ENCODE measurements at places on chromosomes 16 and 17.

GRCh38 chr16:3088450-3088849 lies 10.6 kb downstream of the ZSCAN10 start:
- DNase-seq = no peak

DNA sequence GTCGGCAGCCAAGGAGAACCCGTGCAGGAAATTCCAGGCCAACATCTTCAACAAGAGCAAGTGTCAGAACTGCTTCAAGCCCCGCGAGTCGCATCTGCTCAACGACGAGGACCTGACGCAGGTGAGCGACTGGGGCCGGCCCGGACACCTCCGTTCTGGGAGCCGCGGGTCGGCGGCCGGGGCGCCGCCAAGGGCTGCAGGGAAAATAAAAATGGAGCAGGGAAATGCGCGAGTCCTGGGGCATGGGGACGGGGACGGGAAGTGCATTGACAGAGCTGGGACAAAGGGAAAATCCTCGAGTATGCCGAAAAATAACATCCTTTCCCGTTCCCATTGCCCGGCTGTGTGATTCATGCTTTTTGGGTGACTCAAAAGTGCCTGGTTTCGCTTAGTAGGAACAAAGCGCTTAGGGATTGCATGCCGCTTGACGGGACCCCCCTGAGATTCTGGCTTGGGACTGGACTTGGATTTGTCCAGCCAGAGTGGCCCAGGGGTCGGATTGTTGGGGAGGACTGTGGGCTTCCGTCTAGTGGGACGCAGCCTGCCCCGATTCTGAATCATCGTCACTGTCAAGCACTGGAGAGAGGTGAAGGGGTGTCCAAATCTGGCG lies 699 bp downstream of the MPRIP start:
- no peak for DNase-seq

DNA sequence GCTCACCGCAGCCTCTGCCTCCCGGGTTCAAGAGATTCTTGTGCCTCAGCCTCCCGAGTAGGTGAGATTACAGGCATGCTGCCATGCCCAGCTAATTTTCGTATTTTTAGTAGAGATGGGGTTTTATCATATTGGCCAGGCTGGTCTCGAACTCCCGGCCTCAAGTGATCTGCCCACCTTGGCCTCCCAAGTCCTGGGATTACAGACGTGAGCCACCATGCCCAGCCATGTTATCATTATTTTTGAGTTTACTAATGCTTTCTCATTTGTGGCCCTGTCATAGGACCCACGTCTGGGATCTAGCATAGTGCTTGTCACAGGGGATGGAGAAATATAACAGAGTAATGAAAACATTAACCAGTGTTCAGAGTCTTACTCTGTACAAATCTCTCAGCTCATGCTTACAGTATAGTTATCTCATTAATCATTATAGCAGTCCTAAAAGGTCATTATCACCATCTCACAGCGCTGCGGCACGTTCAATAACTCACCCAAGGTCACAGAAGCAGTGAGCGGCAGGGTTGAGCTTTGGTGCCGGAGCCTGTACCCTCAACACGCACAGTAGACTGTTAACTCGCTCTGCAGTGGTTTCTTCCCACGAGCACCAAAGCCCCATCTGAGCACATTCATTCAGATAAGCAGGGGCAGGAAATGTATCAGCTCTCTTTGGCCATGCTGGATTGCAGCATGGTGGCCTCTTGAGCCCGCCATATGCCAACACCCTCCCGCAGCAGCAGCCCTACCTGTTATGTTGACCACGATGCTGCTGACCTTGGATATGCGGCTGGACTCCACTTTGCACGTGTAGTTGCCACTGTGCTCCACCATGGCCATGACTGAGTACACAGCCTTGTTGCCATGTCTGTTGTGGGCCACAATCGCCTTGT lies 21.4 kb downstream of the PECAM1 start:
- DNase-seq = no peak

DNA sequence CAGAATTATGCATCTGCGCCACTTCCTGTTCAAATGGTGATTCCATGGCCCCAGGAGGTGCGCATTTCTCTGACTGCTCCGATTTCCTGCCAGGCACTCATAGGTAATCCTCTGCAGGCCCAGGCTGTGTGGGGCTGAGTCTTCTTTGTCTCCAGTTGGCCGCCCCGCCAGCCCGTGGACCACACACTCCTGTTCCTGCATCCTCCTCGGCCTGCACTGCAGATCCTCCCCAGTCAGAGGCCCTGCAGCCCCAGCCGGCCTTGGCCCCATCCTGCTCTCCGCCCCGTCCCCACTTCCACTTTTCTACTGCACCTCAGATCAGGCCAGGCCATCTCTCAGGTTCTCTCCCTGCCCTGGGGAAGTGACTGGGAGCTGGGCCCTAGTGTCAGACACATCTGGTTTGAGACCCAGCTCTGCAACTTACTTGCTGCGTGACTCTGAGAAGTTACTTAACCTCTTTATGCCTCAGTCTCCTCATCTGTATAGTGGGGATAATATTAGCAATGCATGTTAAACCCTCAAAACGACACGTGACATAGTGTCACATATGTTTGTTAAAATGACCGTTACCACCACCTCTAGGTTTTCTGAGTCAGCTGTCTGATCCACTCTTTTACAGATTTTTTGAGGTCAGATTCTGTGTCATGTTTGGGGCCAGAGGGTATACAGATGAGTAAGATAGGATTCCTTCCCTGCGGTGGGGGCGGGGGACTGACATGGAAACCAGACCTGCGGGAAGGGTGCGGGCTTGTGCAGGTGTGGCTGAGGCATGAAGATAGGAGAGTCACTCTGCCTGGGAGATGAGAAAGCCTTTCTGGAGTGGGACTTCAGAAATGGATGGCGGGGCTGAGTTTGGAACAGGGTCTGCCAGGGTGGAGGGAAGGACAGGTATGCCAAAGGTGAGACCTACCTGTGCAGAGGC lies 12.8 kb downstream of the RAB11FIP4 start:
- DNase-seq = no peak

GRCh38 chr17:72719578-72720493 lies 372.7 kb downstream of the SLC39A11 start:
- no peak for DNase-seq

DNA sequence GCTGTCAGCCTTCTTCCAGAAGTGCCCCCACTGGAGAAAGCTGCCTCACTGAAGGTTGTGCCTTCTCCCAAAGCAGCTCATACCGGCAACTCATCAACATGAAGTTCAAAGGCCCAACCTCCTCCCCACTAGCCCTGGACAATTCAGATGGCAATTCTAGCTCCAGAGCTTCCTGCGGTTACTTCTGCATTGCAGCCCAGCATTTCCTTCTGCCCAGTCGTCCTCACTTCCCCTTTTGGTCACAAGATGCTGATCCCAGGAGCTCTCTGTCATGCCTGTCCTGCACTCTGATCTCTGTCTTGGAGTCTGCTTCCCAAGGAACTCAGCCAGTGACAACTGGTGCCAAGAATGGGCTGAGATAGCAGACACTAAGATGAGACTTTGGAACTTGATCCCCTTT lies 178.2 kb upstream of the SOX9 start:
- DNase-seq = no peak

DNA sequence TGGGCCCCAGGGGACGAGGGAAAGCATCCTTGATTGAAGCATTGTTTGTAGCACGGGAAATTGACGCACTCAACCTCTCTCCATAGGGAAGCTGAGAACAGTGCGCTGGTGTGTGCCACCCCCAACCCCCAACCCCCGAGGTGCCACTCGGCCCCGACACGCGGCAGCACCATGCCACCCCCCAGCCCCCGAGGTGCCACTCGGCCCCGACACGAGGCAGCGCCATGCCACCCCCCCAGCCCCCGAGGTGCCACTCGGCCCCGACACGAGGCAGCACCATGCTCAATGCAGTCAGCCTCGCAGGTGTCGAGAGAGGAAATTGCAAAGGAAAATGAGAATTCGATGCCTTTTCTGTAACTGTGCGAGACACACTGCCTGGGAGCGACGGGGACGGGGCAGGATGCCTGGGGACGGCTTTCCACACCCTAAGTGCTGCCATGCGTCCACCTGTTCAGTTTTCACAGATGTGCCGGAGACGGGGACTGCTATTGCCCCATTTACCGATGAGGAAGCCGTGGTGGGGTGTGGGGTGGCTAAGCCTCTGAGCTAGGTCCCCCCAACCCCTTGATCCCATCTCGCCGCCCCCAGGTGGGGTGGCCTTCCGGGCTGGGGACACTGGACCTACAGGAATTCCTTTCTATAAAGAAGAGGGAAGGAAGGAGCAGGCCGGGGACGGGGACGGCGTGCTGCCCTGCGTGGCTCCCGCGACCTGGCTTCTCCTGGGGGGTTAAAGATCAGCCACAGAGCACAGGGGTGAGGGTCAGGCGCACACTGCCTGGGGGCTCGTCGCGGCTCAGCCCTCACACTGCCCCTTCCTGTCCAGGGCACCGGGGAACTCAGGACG lies 9.8 kb downstream of the CBFA2T3 start:
- DNase-seq = no peak

- DNase-seq = no peak
These were observed 14.6 kb downstream of the IRX6 start for GRCh38 chr16:55338646-55339045.

DNA sequence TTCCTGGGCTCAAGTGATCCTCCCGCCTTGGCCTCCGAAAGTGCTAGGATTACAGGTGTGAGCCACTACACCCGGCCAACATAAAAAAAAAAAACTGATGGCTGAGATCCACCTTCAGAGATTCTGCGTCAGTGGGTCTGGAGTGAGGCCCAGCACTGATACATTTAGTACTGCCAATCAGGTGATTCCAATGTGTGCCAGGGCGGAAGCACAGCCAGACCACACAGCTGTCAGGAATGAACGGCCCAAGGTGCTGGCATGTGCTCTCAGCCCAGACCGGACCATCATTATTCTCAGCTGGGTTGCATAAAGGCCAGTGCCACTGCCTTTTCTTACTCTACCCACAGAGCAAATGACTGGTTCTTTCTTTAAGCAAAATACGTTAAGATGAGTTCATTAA lies 1.2 kb upstream of the BCO1 start:
- DNase-seq = no peak

GRCh38 chr16:15682105-15682570 lies 32.1 kb downstream of the NDE1 start:
- DNase-seq = no peak

DNA sequence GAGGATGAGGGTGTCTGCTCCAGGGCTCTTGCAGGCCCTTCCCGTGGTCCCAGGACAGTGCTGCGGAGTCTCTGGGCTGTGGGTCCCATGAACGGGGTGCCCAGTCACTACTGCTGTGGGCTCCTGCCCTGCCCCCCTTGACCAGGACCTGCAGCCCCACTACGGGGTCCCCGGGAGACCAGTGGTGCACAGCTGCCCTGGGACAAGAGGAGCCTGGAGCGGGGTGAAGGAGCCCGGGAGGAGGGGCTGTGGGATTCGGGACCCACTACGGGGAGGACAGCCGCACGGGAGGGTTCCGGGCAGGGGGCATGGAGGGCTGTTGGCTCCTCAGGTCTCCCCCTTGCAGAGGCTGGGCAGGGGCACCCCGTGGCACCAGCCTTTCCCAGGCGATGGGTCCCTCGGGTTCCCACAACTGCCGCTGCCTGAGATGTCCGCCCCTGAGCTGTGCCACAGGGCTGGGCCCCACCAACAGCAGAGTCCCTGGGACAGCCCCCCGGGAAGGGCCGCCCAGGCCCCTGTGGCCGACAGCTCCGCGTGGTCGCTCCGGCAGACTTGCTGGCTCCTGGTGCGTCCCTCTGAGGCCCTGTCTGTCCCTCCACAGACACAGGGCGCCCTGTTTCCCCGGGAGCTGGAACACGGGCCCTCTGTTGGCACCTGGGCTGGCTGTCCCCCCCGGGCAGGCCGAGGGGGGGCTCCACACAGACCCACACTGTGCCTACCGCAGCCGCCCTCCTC lies 52.1 kb upstream of the GNG13 start:
- DNase-seq = no peak

DNA sequence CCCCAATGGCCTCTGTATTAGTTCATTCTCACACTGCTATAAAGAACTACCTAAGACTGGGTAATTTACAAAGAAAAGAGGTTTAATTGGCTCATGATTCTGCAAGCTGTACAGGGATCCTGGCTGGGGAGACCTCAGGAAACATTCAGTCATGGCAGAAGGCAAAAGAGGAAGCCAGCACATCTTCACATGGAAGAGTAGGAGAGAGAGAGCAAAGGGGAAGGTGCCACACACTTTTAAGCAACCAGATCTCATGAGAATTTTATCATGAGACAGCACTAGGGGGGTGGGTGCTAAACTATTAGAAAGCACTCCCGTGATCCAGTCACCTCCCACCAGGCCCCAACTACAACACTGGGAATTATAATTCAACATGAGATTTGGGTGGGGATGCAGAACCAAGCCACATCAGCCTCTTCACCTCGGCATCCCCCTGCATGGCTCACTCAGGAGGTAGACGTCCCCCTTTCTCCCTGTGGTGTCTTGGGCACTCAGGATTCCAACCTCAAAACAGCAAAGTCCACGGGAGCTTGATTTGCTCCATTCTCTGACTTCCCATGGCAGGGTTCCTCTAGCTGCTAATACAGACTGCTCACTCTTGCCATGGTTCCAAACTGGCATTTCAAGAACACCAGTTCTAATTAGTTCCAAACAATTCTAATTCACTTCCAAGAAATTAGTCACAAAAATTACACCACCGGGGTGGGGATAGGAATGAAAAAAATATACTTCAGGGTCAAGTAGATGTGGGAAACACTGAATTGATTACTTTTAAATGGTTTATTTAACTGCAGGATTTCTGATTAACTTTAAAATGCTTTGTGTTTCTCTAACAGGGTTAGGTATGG lies 203.8 kb upstream of the HSBP1 start:
- no peak for DNase-seq

- no peak for DNase-seq
These were observed 673 bp upstream of the CHD9 start for GRCh38 chr16:53053967-53054669.

DNA sequence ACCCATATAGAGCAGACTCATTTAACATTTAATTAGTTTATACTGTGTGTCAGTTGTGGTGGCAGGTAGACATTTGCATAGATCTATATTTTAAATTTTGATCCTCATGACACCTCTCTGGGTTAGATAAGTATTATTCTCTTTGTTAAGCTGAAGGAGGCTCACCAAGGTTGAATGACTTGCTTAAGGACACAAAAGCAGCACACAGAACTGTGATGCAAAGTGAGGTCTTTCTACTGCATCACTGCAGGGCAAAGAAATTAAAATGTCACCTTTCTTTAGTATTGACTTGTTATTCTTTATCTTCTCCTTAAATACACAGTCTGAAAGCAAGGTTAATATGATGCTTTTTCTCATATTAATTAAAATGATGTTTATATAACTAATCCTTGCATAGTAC lies 8.6 kb upstream of the TOX3 start:
- DNase-seq = no peak
